ENCODE measurements at places on chromosomes 3 and 15. TPM values are rescaled to one million over a fixed set of nuclear protein-coding genes. Genes with fewer than 3 reads are reported as not detected.

The SAXO2 gene
- total RNA-seq = 4.0 TPM

The MYH15 gene
- total RNA-seq = 0.20 TPM

The SRGAP3 gene
- total RNA-seq = 7.0 TPM

The ALPK3 gene
- 0.83 TPM for total RNA-seq

The IL17RC gene
- 15.1 TPM for total RNA-seq

The TRPM1 gene
- total RNA-seq = not detected

The SNRPN gene
- total RNA-seq = 85.7 TPM

The TRIM71 gene
- total RNA-seq = 0.03 TPM

The PROS1 gene
- total RNA-seq = 42.8 TPM

The RAB6B gene
- total RNA-seq = 8.8 TPM

The TUBGCP4 gene
- 20.2 TPM for total RNA-seq

The LEKR1 gene
- total RNA-seq = 1.9 TPM

The RASGRP1 gene
- 15.3 TPM for total RNA-seq

The POU1F1 gene
- not detected for total RNA-seq

The ZNF80 gene
- total RNA-seq = 1.3 TPM

The HGD gene
- total RNA-seq = 0.17 TPM

The BHLHE40 gene
- total RNA-seq = 23.5 TPM

The CNBP gene
- 265 TPM for total RNA-seq

The APOD gene
- total RNA-seq = 3.2 TPM

The ZDHHC19 gene
- total RNA-seq = 3.1 TPM

The UTS2B gene
- total RNA-seq = 3.2 TPM

The CCR1 gene
- 54.2 TPM for total RNA-seq

The SLC49A4 gene
- total RNA-seq = 31.8 TPM

The GABRB3 gene
- total RNA-seq = 7.0 TPM

The GOLGA8O gene
- total RNA-seq = 1.2 TPM

The REC114 gene
- total RNA-seq = not detected

The AMT gene
- total RNA-seq = 10.8 TPM

The MITF gene
- total RNA-seq = 11.9 TPM

The HERC2 gene
- 79.8 TPM for total RNA-seq

The CRABP1 gene
- 30.8 TPM for total RNA-seq

The IRAK2 gene
- total RNA-seq = 11.8 TPM

The GPR15 gene
- 11.9 TPM for total RNA-seq

The RCCD1 gene
- 6.9 TPM for total RNA-seq

The SNTN gene
- total RNA-seq = not detected

The TMEM44 gene
- total RNA-seq = 11.5 TPM

The ACTC1 gene
- total RNA-seq = 2.8 TPM

The SLC24A5 gene
- total RNA-seq = not detected

The STXBP5L gene
- total RNA-seq = 0.32 TPM

The GP9 gene
- 6.8 TPM for total RNA-seq

The AADACL2 gene
- total RNA-seq = not detected

The RASSF1 gene
- 58.2 TPM for total RNA-seq

The PLA2G4D gene
- total RNA-seq = not detected

The CORO2B gene
- 5.2 TPM for total RNA-seq
